ENCODE measurements at places on chromosomes 7 and 10.

- DNase-seq: no peak
These were observed 241.5 kb upstream of the PTER start for GRCh38 chr10:16195178-16195769.

DNA sequence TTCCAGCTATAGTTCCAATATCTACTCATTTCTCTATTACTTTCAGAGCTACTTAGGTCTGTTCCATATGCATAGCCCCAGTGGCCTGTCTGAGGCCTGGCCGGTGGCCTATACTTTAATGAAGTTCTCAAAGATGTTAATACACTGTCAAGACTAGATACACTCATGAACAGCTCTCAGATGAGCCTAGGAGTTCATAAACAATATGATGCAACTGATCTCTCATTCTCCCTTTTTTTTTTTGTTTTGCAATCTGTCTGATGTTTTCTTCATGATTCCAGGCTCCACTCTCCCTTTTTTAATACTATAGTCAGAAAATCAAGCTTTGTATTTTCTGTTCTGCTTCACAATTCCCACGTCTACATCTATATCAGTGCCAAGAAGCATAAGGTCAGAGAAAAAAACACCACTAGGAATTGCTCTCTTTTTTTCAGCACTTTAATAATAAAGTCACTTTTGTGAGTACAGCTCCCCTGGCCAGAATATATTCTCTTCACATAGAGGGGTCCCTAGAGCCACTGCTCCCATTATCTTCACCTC, 321.0 kb downstream of the C7orf25 start:
- DNase-seq: no peak

GRCh38 chr10:116984202-116984990, 20.6 kb downstream of the SHTN1 start:
- DNase-seq: no peak

DNA sequence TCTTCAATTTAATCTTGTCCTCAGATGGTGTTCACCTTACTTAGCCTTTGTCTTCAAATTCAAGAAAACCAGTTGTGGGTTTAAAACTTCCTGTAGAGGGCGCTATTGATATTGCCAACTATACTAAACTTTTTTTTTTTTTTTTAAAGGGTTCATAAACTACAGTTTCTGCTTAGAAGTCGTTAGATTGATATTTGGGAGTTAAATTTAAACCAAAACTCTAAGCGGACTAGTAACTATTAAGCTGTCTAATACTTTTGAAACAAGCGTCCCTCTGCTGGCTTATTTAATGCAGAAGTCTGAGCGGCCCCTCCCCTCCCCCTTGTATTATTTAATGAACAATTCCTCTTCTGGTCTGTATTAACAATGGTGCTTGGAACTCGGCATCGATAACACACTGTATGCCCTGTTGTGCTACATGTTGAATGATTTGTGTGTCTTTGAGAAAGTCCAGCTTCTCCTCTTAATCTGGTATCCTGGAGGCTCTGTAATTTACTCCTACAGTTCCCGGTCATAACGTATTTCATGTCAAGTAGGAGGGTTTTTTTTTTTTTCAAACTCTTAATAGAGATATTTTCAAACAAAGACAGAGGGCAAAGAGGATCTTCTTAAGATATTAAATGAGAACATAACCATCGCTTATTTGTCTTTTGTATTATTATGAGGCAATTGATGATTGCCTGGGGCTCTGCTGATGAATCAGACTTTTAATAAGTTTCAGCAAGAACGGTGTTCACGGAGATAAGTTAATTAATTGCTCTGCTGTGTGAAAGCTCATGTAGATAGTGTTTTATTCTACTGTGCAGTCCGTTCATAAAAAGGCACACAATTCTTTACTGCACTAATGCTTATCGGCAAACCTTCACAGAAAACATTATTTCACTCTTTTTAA, 22.6 kb upstream of the CREB5 start:
- peak; percentile 4 for DNase-seq

DNA sequence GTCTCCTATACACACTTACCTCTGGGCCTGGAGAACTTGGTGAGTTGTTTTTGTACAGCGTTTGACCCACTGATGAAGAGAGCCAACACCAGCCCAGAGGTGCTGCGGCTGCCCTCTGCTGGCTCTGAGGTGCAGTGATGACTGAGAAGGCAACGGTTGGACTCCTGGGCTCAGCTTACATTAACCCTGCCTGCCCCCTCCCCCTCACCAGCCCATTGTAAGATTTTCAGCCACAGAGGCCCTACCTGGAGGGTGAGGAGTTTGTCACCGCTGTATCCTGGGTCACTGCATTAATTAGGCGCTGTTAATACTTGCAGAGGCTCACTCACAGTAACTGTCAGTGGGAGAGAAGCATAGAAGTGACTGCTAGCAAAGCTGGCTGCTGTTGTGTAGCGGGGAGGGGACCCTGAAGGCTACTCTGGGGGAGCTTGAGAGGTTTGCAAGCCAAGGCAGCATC, 19.0 kb upstream of the ANKRD2 start:
- no peak for DNase-seq
